ENCODE measurements at places on chromosomes 12 and 14.

GRCh38 chr12:95633732-95634465, 82.6 kb upstream of the USP44 start:
- DNase-seq, result no peak

GRCh38 chr12:23096321-23096720, 471.4 kb downstream of the ETNK1 start:
- DNase-seq, result no peak

DNA sequence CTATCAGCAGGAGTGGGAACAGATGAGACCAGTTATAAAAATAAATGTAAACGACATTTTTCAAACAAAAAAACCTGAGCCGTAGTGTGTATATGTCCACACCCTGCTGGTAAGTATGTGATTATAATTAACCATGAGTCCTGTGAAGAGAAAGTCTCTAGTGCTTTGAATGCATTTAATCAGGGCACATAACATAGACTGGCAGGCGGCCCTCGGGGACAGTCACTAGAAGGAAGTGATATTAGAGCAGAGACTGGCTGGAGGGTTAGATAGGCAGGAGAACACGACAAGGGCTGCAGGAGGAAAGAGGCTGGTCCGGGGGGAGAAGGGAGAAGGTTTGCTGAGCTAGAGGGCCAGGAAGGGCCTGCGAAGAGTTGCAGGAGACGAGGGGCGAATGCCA, 23.8 kb upstream of the ELK3 start:
- no peak for DNase-seq

- DNase-seq, result no peak
These were observed 95.5 kb downstream of the ARF6 start for GRCh38 chr14:49988080-49988990.

DNA sequence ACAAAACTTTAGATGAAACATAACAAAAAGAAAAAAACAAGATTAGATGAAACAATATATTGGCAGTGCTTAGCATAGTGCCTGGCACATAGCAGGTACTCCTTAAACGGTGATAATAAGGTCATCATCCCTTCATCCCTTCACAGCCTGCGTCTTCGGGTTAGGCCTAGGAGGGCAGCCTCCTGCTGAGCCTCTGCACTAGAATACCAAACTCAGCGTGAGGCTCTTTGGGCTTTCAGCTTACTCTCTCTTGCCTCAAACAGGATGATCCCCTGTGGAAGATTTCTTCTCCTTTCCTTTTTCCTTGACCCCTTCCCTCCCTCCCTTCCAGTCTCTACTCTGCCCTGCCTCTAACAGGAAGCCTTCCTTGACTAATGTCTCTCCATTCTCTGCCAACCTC, 14.4 kb upstream of the FIGNL2 start:
- DNase-seq, result no peak

GRCh38 chr12:26014085-26014484, 55.6 kb downstream of the RASSF8 start:
- DNase-seq, result no peak

DNA sequence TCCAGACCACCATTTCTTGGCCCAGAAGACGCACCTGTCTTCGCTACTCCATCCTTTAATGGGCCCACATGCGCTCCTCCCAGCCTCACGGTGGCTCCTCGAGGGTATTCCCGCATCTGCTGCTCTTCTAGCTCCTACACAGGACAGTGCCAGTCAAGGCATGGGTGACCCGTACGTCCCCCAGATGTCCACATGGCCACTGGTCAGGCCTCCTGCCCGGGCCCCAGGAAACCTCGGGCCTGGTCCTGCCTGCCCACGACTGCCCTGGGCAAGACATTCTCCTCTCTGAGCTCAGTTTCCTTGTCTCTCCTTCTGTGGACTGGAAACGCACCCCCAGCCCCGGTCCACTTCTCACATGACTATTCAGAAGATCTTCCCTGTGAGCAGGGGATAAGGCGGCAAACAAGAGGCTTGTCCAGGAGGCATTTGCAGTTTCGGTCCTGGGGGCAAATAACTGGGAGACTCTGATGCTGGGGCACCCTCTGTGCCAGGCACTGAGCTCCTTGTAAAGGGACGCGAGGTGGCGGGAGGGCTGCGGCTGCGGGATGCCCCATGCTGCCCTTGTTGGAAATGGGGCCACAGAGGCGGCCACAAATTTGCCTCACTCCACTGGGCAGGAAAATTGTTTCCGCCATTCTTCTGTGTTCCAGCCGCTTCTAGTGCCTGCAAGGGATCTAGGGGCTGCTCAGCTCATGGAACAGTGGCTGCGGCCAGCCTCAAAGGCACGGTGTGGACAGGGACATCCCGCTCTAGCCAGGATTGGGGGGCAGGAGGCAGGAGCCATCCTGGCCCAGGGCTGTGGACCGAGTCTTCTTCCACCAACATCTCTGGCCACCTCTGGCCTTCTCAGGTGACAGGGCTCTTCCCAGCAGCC, 6.8 kb upstream of the BEGAIN start:
- DNase-seq, result no peak

- DNase-seq, result no peak
These were observed 144.0 kb upstream of the KRR1 start for GRCh38 chr12:75655315-75655806.

- no peak for DNase-seq
These were observed 42.9 kb downstream of the GPR135 start for GRCh38 chr14:59422069-59422881.

GRCh38 chr14:79730953-79731352, 480.4 kb downstream of the DIO2 start:
- no peak for DNase-seq

DNA sequence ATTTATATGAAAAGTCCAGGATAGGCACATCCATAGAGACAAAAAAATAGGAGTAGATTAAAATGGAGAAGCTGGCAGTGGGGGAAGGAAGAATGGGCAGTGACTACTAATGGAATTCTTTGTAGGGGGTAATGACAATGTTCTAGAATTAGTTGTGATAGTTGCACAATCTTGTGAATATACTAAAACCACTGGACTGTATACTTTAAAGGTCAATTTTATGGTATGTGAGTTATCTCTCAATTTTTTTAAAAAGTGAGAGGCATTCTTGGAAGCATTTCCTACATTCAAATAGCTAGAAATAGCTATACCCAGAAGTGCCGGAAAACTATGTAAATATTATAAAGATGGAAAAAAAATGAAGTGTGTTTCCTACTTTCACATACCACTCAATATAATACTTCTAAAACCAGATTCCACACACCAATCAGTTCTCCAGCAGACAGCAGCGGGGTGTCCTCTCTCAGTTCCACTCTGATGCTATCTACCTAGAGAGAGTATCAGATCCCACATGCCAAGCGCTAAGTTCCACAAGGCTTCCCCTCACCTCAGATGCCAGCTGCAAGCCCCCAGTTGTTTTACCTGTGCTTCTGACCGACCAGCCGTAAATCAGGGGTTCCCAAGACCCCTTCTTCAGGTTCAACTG, 41.7 kb upstream of the NID2 start:
- DNase-seq, result no peak

GRCh38 chr14:93959239-93960107, 16.9 kb downstream of the ASB2 start:
- peak; percentile 89 for DNase-seq

DNA sequence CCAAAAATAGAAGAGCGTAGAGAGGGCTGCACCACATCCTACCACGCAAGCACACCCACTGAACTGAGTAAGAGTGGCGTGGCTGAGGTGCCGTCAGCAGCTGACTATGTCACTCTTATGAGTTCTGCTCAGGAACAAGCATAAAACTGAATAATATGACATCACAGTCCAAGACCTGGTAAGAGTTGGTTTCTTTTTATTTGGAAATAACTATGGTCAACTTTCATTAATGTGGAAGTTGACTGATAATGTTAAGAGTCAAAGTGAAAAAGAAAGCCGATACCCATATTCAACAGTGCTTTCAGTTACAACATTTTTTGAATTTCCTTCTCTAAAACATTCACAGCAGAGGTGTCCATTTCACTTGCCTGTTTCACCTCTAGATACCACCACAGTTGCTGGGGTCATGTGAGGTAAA, 44.6 kb downstream of the GNS start:
- no peak for DNase-seq

DNA sequence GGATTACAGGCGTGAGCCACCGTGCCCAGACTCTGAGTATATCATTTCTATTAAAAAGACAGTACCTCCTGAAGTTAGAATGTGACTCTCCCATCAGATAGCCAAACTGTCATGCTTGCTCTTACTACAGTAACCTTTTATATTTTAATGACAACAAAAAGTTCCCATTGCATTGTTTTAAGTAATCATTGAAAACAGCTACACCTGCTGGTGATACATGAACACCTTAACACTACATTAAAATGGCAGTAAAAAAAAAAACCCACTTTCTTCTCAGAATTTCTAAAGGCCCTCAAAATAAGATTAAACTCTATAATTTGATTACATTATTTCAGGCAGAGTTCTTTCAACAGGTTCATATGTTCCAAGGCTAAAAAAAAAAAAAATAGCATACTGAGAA, 76.7 kb downstream of the SH2B3 start:
- no peak for DNase-seq

GRCh38 chr14:29569194-29569593, 358.5 kb downstream of the PRKD1 start:
- DNase-seq, result no peak

DNA sequence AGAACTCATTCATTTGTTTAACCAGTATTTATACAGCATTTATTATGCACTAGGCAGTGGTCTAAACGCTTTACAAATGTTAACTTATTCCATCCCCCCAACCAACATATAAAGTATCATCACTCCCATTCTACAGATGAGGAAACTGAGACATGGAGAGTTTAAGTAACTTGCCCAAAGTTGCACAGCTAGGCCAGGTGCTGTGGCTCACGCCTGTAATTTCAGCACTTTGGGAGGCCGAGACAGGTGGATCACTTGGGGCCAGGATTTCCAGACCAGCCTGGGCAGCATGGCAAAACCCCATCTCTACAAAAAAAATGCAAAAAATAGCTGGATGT, 37.9 kb downstream of the ZFP36L1 start:
- no peak for DNase-seq
